ENCODE measurements at places on chromosomes 12 and 14.

GRCh38 chr12:62865937-62866336 lies 69.0 kb downstream of the PPM1H start:
- DNase-seq: no peak

DNA sequence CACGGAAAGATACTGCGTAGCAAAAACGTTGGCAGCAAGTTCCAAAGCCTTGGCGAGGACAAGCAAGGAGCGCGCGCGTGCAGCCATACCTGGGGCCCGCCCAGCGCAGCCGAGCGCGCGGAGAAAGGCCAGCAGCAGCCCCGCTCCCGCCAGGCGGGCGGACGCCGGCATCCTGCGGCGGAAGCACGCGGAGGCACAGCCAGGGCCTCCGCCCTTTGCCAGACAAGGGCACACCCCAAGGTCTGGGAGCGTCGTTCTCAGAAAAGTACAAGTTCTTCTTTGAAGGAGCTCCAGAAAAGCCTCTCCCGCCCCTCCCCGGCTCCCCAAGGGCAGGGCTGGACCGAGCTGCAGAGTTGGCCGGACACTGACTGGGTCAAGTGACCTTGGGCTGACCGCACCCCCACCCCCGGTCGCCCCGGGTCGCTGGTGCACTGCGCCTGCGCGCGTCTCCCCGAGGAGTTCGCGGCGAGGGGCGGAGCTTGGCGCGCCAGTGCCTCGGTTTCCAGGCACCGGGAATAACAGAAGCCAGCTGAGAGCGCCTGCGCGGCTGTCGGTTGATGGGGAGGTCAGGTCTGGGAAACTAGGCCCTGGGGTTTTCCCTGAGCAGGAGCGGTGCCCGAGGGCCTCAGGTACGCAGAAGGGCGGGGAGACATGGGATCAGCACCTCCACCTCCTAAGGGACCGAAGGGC lies at the start of gene ZC2HC1C:
ZC2HC1C (plus strand) TSS at position 521 of the 690 bp plus-strand sequence. CDS start 933 bp downstream, outside the sequence.
- DNase-seq: peak; percentile 91

DNA sequence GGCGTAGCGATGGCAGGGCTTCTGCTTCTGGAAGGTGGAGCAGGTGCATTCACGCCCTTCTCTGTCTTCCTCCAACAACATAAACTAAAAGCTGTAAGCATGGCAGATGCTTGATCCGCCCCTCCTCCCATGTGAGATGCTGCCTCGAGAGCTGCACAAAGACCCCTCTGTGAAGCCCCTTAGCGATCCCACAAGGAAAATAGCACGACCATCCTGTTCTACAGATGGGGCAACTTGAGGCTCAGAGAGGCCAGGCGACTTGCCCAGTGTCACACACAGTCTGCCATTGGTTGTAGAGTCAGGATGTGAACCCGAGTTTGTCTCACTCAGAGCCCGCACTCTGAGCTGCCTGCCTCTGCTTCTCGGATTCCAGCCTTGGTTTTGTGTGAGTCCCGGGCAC lies 144.4 kb downstream of the SCARB1 start:
- DNase-seq: no peak

DNA sequence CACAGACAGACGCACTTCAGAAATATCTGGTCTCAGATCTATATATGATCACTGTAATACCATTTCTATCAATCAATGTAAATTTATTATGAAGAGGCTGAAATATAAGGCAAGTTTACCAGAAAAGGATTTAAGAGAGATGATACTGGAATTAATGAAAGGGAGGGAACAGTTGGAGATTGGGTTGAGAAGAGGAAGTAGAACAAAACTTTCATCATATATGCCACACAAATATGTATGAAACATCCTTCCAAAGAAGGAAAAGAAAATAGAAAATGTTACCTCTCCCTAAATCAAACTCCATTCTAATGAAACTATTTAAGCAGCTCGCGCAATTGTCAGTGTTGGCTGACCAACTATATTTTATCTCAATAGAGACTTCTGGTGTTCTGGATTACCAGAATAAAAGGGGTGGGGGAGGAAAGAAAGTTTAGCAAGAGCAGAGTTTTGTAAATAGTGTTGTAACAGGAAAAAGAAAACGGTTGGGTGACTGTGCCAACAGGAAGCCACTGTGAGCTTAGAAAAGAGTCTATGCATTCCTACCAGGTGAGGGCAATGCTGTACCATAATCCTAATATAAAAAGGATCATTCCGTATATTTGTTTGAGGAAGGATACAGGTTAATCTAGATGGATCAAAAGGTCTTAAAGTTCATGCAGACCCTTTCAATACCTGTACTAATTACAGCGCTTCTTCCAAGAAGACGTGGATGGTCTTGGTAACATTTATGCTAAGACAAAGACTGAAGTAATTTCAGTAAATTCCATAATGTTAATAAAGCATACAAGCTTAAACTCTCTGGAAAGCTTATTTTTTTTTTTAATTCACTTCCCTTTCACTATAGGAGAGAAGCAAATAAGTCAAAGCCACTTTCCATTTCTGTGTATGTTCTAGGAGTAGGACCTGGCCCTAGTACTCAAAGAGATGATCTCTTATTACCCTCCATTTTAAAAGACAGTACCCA lies 14.5 kb upstream of the LLPH start:
- DNase-seq: peak; percentile 86

DNA sequence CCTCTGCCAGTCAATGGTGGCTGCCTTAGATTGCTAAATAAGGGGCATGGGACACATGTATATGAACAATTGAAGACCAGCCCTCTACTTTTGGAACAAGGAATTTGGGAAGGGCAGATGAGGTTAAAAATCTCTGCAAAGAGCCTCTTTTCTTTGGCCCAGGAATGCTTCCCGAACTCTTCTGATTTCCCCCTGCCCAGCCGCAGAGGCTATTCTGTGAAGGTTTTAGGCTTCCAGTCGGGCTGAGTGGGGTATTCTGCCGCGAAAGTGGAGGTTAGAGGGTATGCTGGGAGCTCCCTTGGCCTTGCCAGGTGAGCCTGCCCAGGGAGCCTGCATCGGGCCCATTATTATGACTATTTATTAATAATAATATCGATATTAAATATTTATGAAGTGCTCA lies 1.2 kb downstream of the POU6F1 start:
- no peak for DNase-seq

DNA sequence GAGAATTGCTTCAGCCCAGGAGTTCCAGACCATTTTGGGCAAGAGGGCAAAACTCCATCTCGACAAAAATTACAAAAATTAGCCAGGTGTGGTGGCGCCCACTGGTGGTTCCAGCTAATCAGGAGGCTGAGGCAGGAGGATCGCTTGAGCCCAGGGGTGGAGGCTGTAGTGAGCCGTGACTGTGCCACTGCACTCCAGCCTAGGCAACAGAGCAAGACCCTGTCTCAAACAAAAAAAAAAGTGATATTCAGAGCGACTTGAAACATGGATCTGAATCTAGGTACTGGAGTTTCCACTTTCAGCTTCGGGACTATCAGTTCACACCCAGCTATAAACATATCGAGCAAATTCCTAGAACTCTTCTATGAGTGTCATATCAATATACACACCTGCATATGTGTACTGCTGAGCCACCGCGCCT lies 16.3 kb upstream of the RNF34 start:
- DNase-seq: no peak

GRCh38 chr12:5309654-5310053 lies 122.3 kb upstream of the NTF3 start:
- DNase-seq: no peak

All from RKO (cell line).